ENCODE measurements at places on chromosomes 3 and 15.

- DNase-seq, result no peak
Measured at GRCh38 chr3:31452495-31453106, 80.1 kb upstream of the STT3B start.

- DNase-seq, result no peak
Measured at GRCh38 chr3:135148398-135149020, 353.4 kb downstream of the EPHB1 start.

DNA sequence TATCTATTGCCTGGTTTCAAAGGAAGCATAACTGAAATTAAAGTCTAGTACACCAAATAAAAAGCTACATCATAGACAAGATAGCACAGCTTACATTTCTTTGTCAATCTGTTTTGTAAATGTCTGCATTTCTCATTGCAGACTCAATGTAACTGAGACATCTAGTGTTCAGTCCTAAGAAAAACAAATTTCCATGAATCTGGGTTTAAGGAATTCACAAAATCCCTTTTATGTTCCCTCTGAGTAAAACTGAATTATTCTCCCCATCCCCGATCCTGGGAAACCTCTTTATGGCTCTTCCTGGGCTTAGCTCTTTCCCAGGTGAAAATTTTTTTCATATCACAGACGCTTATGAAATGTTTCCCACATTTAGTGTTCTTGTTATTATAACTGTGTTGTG is 21.6 kb upstream of the RASA2 start:
- DNase-seq, result no peak

GRCh38 chr15:34014556-34014955 is 24.4 kb downstream of the AVEN start:
- no peak for DNase-seq

GRCh38 chr15:33067456-33067855 is 127.1 kb downstream of the FMN1 start:
- no peak for DNase-seq

DNA sequence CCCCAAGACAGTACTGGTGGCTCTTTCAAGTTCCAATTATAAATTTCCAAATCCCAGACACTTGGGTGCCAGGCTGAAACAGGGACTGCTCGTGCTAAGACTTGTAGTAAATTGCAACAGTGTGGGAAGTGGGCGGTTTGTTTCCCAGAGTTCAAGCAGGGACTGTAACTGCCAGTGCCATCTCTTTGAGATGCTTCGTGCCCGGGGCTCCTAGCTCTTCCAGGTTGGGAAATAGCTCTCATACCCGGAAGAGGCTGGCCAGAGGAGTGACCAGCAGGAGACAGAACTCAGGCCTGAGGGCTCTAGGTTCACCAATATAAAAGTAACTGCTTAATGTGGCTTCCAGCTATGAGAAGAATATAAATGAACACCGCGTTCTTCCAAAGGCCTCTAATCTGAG is 54.0 kb upstream of the NEO1 start:
- no peak for DNase-seq

DNA sequence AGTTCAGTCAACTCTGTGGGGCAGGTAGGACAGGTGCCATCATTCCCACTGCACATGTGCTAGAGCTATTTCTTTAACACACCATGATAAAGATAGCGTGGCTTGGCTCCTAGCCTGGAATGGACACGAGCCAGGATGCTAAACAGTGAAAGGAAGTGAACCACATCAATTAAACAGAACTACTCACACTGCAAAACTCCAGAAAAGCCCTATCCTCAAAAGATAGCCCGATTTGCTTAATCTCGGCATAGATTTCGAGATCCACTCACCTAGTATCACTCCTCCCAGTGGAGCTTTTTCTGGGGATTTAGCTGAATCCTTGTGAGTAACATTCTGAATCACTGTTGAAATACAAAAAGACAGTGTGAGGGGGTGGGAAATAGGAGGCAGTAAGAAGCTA is 118.0 kb downstream of the ABI3BP start:
- no peak for DNase-seq

- DNase-seq, result no peak
Measured at GRCh38 chr3:42507252-42507651, 4.8 kb downstream of the VIPR1 start.

DNA sequence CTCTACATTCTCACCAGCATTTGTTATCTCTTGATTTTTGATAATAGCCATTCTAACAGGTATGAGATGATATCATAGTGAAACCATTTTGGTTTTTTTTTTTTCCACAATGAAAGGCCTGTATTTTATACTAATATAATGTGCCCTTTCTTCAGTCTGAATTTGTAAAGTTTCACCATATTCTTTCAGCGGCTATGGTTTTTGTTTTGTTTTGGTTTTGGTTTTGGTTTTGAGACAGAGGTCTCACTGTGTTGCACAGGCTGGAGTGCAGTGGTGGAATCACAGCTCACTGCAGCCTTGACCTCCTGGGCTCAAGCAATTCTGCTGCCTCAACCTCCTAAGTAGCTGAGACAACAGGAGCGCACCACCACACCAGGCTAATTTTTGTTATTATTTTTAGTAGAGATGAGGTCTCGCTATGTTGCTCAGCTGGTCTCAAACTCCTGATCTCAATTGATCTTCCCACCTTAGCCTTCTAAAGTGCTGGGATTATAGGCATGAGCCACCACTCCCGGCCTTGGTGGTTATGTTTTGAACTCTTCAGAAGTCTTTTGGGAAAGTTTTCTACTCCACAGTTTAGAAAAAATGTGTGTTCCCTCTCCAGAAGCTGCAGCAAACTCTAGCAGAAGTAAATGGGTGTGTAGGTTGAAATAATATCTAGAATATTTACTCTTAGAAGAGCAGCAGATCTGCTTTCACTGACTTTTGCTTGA is 110.2 kb upstream of the UMPS start:
- DNase-seq, result peak; percentile 60

- no peak for DNase-seq
Measured at GRCh38 chr3:107683447-107683846, 160.7 kb downstream of the BBX start.

GRCh38 chr3:70264122-70264780 is 48.2 kb downstream of the MDFIC2 start:
- DNase-seq, result no peak

DNA sequence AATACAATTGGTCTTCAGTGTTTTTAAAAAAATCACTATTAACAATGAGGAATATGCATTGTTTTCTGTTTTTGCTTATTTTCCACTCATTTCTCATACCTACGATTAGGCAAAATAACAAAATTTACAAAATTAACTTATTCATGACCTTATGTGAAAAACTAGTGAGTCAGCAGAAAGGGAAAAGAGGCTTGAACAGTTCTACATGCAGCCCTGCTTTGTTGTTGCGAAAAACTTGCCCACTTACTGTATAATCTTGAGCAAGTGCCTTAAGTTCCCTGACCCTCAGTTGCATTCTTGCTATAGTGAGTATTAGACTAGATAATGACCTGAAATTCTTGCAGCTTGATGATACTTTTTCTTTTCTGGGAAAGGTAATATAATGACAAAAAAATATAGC is 551.1 kb upstream of the BCHE start:
- no peak for DNase-seq

DNA sequence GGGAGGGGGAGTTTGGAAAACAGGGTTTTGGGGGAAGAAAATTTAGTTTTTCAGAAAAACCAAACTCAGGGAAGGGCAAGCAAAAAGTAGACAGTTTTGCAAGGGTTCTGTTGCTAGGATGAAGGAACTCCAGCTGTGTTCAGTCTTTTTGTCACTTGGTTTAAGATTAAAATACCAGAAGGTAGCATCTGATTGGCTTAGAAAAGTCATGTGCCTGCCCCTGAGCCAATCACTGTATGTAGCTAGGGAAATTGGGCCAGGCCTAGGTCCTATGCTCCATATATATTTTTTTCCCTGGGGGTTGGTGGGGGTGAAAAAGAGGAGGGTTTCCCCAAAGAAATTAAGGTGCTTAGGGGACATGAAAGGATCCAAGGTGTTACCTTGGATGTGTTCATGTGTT is 24.3 kb downstream of the CLDN11 start:
- no peak for DNase-seq

DNA sequence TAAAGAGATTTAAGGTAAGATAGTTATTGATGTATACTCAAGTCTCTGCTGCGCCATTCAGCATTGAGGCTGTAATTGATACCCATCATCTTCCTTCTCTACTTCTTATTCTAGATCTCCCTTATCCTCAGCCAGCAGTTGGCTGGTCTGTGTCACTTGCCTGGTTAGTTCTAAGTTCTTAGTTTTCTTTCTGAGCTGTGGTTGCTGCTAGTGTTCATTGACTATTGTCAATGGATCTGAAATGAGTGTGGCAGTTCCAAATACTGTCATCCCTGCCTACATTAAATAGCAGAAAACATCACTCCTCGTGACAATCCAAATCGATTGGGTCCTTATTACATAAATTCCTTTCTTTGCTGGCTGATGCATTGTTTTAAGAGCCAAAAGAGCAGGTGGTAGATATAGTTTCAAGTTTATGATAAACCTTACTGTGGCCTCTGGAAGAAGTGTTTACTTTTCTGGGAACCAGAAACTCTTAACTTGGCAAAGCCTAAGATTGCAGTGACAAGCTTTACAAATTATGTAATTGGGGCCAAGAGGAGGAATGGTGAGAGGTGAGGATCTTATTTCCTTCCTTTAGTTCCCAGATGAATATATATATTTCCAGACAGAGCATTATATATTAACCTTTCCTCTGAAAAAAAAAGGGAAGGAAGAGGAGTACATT is 168.0 kb downstream of the GMNC start:
- no peak for DNase-seq

DNA sequence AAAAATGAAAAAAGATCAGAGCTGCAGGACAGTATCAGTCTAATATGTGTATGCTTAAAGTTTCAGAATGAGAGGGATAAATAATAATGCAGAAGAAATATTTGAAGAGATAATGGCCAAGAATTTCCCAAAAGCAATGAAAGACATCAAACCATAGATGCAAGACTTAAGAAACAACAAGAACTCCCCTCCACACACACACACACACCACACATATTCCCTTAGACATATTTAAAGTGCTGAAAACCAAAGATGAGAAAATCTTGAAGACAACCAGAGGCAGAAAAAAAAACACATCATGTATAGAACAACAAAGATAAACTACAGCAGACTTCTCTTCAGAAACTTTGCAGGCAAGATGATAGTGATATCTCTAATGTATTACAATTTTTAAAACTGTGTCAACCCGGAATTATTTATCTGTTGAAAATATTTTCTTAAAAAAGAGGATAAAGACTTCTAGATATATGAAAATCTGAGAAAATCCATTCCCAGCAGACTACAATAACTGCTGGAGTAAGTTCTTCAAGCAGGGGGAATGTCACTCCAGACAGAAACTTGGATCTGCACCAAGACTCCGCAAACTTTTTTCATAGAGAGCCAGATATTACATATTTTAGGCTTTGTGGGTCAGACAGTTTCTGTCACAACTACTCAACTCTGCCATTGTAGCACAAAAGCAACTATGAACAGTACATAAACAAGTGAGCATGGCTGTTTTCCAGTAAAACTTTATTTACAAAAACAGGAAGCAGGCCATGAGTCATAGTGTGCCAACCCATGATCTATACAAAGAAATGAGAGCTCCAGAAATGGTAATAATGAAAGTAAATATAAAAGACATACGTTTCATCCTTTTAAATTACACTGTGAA is 223.4 kb upstream of the CGNL1 start:
- peak; percentile 22 for DNase-seq

- DNase-seq, result peak; percentile 26
Measured at GRCh38 chr3:113948015-113948917, 453 bp downstream of the ZDHHC23 start.

DNA sequence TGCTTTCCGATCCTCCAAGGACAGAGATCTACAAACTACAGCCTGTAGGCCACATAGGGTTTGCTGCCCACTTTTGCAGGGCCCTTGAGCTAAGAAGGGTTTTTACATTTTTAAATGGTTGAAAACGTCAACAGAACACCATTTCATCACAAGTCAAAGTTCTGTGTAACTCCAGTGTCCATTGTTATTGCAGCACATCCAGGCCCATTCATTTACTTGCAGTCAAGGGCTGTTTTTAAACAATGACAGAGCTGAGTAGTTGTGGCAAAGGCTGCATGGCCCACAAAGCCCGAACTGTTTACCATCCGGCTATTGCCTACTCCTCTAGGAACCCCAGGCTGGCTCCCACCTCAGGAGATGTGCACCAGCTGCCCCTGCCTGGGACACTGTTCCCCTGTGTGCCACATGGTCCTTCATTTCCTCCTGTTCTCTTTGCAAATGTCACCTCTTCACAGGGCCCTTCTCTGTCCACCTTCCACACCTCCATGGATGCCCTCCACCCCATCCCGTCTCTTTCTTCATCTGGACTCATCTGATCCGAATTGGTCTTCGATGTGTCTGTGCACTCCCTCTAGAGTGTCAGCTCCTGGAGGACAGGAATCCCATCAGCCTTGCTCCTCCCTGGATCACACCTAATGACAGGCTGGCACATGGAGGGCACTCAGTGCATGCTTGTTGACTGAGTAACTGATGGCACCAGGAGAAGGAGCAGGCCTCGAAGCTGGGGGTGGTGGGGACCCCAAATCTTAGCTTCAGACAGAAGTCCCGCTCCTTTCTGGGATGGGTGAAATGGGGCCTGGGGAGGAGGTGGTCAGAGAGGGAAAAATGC is 69.5 kb upstream of the IQSEC1 start:
- DNase-seq, result no peak

- DNase-seq, result no peak
Measured at GRCh38 chr15:71409541-71409940, 294.3 kb downstream of the THSD4 start.

- DNase-seq, result no peak
Measured at GRCh38 chr15:93311620-93312019, 222.6 kb upstream of the RGMA start.

DNA sequence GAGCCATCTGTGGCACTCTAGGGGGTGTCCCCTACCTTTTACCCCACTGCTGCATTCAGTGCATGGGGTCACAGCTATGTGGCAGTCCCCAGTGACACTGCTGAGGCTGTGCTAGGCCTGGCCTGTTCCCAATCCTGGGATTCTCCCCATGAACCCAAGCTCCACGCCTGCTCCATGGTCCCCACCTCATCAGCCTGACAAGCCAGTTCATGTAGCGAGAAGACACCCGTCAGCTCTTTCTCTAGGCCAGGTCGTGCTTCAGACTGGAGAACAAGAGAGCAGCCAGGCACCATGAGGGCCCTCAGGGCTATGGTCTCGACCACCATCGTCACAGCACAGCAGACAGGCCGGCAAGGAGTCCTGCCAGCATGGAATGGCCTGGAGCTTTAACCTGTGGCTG is 72.8 kb upstream of the PRR20G start:
- DNase-seq, result no peak

DNA sequence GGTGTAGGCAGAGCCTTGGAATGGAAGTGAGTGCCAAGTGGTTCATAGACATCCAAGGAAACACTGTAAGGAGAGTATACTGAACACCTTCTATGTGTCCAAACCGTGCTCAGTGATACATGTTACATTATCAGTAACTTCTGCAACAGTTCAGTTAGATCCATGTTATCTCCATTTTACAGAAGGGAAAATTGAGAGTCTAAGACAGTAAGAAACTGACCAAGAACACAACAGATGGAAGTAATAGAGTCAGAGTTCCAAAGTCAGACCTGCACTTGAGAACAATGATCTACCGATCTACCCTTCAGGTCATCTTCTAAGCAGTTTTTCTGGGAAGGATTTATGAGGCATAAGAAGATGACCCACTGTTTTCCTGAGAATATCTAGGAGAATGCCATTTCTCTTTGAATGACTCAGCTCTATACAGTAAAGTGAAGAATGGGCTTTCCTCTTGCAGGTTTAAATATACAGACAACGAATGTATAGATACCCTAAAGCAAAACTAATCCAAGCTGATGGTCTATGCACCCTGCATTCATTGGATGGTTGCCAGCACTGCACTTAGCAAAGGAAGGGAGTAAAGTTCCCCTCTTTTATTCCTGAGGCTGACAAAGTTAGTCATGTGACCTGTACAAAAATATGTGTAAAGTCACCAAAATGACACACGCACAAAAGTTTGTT is 604.1 kb upstream of the MDFIC2 start:
- no peak for DNase-seq

All from CD4-positive, CD25-positive, alpha-beta regulatory T cell (primary cell).